ENCODE measurements at places on chromosomes 1 and 21.
A peak's percentile ranks its signal among the peaks of the same experiment; 100 is the strongest.

GRCh38 chr1:165842671-165843129, 15.3 kb downstream of the UCK2 start:
- no peak for DNase-seq

GRCh38 chr1:85579622-85580021, 939 bp upstream of the CCN1 start:
- DNase-seq, result no peak

GRCh38 chr1:207417076-207417475, 37.1 kb upstream of the CR2 start:
- no peak for DNase-seq

- peak; percentile 33 for DNase-seq
These were observed 7.2 kb upstream of the COL6A1 start for GRCh38 chr21:45974073-45975019.

DNA sequence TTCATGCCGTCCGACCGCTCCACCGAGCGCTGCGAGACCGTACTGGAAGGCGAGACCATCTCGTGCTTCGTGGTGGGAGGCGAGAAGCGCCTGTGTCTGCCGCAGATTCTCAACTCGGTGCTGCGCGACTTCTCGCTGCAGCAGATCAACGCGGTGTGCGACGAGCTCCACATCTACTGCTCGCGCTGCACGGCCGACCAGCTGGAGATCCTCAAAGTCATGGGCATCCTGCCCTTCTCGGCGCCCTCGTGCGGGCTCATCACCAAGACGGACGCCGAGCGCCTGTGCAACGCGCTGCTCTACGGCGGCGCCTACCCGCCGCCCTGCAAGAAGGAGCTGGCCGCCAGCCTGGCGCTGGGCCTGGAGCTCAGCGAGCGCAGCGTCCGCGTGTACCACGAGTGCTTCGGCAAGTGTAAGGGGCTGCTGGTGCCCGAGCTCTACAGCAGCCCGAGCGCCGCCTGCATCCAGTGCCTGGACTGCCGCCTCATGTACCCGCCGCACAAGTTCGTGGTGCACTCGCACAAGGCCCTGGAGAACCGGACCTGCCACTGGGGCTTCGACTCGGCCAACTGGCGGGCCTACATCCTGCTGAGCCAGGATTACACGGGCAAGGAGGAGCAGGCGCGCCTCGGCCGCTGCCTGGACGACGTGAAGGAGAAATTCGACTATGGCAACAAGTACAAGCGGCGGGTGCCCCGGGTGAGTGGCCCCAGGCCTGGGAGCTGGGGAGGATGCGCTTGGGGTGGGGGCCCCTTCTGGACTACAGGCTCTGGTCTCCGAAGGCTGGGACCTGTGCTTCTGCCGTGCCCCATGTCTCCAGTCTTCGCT, 1.1 kb downstream of the SKI start:
- DNase-seq, result peak; percentile 57

DNA sequence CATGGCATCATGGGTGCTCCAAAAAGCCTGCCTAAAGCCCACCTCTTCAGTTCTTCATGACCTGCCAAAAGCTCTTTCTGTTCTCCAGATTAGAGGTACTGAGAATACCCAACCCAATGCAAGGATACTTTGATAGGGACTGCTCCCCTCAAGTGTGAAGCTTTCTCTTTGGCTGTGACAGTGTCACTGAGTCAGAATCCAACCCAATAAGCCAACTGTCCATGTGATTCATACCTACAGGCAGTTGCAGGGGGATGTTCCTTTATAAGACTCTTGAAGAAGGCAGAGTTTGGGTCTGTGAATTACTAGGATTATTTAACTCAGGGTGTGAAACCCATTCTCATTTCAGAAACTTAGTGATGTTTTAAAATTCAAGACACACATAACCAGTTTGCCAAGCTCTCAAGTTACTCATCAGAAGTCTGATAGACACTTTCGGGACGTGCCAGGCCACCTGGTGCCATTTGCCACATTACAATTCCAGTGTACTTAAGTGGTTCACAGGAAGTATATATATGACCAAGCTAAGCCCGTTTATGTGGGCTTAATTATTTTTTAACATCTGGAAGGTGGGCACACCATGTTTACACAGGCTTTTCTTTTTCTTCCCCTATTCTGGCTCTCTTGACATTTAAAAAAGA, 265.8 kb downstream of the NFIA start:
- no peak for DNase-seq

GRCh38 chr1:154104433-154105082, 50.3 kb downstream of the NUP210L start:
- DNase-seq, result no peak

- no peak for DNase-seq
These were observed 60.8 kb upstream of the RALGPS2 start for GRCh38 chr1:178664278-178664677.

- DNase-seq, result no peak
These were observed 36.5 kb downstream of the TESK2 start for GRCh38 chr1:45454464-45454863.

GRCh38 chr1:184176058-184176457, 124.5 kb downstream of the TSEN15 start:
- no peak for DNase-seq

DNA sequence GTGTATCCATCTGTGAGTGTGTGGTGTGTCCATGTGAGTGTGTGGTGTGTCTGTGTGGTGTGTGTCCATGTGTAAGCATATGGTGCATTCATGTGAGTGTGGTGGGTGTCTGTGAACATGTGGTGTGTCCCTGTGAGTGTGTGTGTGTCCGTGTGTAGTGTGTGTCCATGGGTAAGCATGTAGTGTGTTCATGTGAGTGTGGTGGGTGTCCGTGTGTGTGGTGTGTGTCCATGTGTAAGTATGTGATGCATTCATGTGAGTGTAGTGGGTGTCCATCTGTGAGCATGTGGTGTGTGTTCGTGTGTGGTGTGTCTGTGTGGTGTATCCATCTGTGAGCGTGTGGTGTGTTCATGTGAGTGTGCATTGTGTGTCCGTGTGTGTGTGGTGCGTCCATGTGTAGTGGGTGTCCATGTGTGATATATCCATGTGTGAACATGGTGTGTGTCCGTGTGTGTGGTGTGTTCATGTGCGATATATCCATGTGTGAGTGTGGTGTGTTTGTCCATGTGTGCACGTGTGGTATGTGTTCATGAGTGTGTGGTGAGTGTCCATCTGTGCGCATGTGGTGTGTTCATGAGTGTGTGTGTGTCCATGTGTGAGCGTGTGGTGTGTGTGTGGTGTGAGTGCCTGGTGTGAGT, 12.3 kb downstream of the SLC19A1 start:
- no peak for DNase-seq

- DNase-seq, result no peak
These were observed 88.7 kb downstream of the ITPKB start for GRCh38 chr1:226650236-226650841.

DNA sequence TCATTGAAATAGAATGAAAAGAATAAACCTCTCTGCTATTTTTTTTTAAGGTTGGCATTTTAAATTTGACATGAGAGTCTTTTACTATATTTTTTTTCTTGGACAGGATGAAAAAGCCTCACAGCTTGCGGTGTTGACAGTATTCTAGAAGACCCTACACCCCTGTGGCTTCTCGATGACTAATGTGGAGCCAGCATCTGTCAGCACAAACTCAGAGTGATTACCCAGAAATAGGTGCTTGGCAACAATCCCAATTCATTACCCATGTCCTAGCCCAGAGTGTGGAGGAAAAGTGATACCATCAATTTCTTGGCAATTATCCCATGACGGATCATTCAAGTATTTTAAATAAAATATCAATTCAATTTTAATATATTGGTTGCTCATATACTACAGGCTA, 186.8 kb upstream of the MAP1LC3C start:
- DNase-seq, result no peak

DNA sequence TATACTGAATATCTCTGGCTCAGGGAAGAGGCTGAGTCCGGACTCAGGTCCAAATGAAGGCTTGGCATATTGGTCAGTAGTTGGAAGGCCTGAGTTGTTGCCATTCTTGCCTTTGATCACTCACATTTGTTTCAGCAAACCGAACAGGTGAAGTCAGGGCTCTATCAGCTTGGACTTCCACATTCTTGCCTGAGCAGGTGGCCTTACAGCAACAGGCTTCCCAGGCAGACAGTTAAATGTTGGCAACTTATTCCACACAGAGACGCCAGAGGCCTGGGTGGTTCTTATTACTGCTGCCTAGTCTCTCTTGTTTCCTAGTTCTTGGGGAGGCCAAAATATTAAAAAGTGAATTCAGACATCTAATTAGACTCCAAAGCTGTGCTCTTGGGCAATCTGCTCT, 36.6 kb downstream of the XCL2 start:
- no peak for DNase-seq

- no peak for DNase-seq
These were observed 2.1 kb downstream of the GNG12 start for GRCh38 chr1:67830928-67831830.

DNA sequence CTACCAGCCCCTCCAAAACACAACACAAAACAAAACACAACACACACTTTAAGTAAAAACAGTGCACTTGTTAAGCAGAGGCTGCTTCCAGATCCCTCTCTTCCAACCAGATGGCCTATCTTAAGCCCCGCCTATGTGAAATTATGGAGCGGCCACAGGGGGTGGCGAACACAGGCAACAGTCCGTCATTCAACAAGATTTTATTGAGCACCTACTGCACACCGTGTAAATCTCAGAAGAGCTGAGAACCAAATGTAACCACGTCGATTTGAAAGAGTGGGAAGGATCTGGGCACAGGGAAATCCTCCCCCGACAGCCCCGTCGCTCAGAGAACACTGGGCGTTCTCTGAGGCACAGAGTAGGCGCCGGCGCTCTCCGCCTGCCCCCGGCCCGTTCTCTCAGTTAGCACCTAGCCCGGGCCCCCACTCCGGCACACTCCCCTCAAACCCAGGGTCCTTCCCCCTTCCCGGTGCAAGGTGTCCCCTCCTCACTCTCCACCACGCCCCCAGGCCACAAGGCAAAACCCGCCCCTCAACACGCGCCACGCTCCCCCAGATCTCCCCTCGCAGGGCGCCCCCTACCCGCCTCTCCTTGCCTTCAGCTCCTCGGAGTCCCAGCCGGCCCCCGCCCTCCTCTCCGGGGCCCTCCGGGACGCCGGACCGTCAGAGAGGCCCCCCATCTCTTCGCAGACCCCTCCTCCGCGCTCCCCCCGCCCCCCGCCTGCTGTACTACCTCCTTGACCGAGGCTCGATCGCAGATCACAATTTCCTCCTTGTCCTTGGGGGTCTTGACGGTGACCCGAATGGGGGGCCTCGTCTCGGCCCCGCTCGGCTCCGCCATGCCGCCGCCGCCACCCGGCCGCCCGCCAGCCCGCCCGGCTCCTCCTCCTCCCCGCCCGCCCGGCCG, 483 bp downstream of the UBQLN4 start:
- peak; percentile 58 for DNase-seq

- DNase-seq, result no peak
These were observed 5.1 kb upstream of the HNRNPU start for GRCh38 chr1:244869364-244869827.

- no peak for DNase-seq
These were observed 478 bp downstream of the RIT1 start for GRCh38 chr1:155910621-155911121.

DNA sequence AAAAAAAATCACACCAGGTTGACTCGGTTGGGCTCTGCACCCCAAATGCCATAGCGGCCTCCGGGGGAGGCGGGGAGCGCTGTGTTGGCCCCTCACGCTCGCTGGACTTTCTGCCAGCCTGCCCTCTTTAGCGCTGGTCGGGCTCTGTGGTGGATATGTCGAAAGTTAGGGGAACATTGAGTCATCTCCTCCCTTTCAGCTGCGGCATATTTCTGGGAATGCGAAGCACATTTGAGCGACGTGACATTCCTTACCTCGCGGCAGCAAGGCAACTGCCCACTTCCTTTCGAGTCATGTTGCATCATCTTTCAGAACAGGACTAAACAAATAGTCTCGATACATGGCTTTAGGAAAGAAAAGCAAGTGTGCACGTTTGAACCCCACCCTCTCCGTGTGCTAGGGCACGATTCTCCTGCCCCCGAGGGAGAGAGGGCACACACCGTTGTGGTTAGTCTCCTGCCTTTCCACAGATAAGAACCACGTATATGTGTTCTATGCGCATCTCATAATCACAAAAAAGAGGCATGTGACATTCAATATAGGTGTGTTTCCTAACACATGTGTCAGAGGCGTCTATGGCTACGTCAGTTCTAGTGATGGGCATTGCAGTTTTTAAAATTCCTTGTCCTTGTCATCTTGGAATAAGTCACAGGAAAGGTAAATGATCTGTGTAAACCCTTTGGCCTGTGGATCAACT, 105.9 kb upstream of the SLC45A1 start:
- DNase-seq, result no peak

- DNase-seq, result no peak
These were observed 124.8 kb downstream of the GALNT2 start for GRCh38 chr1:230191855-230192254.

GRCh38 chr1:33231166-33231565, 25.1 kb upstream of the ZNF362 start:
- DNase-seq, result no peak

DNA sequence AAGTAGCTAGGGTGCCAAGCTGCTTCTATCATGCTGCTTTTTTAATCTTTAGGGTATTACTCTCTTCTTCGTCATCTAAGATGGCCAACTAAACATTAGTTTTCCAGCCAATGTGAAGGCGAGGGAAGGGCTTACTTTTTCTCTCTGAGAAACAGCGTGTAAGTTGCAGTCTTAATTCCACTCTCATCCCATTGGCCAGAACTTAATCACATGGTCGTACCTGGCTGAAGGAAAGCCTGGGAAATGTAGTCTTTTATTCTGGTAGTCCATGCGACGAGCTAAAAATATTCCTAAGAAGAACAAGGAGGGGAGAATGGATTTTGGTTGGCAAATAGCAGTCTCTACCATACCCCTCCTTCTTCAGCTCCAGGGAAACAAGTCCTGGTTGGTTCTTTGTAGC, 21.5 kb downstream of the DNAJC6 start:
- DNase-seq, result no peak

- DNase-seq, result peak; percentile 40
These were observed 30.9 kb downstream of the SELL start for GRCh38 chr1:169680377-169681019.

GRCh38 chr1:203652724-203653461, 26.3 kb downstream of the ATP2B4 start:
- DNase-seq, result no peak

DNA sequence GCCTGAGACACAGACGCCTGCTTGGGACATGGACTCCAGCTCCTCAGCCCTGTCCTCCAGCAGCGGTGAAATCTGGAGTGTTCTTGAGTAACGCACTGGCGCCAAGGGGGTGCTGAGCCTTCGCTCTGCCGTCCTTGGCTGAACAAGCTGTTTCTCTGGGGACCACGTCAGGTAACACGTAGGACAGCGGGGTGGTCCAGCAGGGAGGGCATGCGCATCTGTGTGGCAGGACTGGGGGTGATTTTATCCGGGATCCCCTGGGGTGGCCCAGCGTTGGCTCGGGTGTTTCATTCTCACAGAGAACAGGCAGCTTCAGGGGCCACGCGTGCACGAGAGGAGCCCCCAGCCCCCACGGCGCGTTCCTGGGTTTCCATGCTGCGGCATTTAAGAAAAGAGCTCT, 61.2 kb downstream of the AGPAT3 start:
- no peak for DNase-seq

Data from activated T-cell treated with anti-CD3 and anti-CD28 coated beads for 48 hours (primary cell).